ENCODE measurements at places on chromosomes 2 and 18.

GRCh38 chr2:71696381-71696780 is 243.0 kb downstream of the DYSF start:
- no peak for DNase-seq

- no peak for DNase-seq
These were observed 61.2 kb downstream of the KCNE4 start for GRCh38 chr2:223113161-223113560.

GRCh38 chr2:99648178-99648844 is 158.5 kb upstream of the REV1 start:
- no peak for DNase-seq

- no peak for DNase-seq
These were observed at the start of gene DTNA for GRCh38 chr18:34709750-34710441. TSS of gene DTNA (plus strand) at chr18:34710298. CDS start at chr18:34755977, 45,679 bp downstream.

DNA sequence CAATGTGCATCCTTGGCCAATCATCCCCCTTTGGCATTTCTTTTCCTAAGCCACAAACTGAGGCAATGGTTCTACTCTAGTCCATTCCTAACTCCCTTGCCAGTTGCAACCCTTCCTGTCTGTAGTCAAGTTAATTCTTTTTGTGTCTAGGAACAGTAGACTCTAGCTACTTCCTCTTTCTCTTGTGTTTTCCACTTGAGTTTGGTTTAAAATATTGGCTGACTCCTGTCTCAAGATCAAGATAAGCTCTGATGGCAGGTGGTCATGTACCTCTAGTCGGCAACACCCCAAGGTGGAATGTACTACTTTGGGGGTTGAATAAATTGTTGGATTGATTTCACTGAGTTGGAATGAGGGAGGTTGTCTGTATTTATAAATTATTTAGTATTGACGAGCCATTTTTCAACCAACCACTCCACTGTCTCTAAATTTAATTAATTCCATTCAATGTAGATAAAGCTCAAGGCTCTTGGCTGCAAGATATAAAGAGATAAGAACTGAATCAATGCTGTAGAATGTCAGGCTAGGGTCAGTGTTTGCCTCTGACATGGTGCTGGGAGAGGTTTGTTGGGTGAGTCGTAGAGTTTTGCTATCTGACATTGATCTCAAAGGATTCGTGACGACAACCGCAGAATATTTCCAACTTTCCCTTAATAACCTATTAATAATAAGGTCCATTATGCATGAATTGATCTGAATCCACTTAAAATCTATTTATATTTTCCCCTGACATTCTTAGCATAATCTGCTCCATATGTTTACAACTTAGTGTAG is 188.7 kb upstream of the APCDD1 start:
- DNase-seq: no peak

DNA sequence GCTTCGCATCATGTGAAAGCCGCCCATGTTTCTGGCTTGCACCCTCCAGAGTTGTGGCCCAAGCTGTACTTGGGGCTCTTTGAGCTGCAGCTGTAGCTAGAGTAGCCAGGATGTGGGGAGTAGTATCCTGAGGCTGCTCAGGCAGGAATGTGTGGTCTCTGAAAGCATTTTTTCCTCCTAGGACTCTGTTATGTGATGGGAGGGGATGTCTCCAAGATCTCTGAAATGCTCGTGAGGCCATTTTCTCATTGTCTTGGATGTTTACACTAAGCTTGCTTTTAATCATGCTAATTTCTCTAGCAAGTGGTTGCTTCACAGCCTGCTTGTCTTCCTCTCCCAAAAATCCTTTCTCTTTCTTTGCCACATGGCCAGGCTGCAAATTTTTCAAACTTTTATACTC is 687.6 kb downstream of the DCDC2C start:
- no peak for DNase-seq

GRCh38 chr2:180776921-180777320 is 203.5 kb upstream of the UBE2E3 start:
- no peak for DNase-seq

DNA sequence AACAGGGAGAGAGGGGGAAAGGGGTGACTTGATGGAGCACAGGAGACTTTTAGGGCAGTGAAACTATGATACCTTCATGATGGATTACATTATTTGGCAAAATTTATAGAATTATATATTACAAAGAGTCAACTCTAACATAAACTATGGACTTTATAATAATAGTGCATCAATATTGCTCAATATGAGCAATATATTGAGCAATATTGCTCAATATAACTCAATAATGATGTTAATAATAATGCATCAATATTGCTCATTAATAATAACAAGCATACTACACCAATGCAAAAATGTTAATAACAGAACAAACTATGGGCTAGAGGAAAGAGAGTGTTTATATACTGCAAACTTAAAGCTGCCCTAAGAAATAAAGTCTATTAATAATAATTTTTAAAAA is 3.1 kb upstream of the UNC80 start:
- no peak for DNase-seq

DNA sequence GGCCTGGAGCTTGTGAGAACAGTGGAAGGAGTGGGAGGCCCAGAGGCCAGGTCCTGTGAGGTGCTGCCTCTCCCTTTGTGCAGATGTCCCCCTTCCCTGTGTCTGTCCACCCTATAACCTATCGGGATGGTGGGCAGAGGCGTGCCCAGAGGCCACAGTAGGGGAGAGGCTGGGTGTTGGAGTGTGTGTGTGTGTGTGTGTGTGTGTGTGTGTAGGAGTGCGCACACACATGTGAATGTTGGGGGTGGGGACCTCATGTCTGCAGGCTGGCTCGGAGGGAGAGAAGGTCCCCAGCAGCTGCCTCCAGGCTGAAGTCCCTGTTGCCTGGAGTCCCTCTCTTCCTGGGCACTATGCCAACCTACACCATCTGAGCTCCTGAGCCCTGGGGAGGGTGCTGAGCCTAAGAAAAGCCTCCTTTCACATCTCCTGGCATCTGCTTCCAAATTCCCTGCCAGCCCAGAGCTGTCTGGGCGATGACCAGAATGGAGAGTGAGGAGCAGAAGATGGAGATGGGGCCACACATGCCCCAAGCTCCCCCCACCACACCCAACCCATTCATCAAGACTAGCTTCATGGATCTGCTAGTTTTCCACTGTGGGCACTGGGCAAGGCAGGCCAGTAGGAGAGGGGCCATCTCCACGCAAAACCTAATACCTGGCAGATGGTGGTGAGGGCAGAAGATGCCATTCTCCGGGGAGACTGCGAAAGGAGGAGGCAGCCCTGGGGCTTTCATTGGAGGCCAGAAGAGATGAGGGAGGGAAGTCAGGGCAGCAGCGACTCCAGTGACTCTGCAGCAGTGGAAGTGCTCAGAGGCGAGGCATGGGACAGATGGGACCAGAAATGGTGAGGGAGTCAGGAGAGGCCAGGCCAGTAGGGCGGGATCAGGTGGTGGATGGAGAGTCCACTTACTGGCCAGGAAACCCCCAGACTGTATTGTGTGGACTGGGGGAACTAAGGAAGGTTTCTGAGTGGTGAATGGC is 20.3 kb downstream of the KCNK3 start:
- DNase-seq: peak; percentile 63

DNA sequence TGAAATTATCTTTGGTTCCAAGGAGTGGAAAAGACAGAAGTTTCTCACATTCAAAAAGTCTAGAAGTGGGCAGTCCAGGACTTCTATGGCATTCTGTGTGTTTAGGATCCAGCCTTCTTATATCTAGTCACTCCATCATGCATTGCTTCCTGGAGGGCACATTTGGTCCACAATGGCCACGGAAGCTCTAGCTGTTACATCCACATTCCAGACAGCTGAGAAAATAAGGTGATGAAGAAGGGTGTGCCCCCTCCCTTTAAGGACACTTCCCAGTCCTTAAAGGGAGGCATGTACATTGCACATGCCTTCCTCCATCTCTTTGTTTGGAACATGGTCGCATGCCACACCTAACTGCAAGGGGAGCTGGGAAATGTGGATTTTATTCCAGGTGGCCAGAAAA is 59.9 kb upstream of the BZW1 start:
- no peak for DNase-seq
